ENCODE measurements at places on chromosomes 3 and 15. TPM values are rescaled to one million over a fixed set of nuclear protein-coding genes. Genes with fewer than 3 reads are reported as not detected.

CCK gene
- not detected for total RNA-seq

CGNL1 gene
- 0.11 TPM for total RNA-seq

MEGF11 gene
- total RNA-seq, result not detected

SLC6A11 gene
- total RNA-seq, result not detected

SCN5A gene
- 0.02 TPM for total RNA-seq

GNAT1 gene
- total RNA-seq, result not detected

CCR4 gene
- total RNA-seq, result 0.17 TPM

DNAJA4 gene
- total RNA-seq, result 18.8 TPM

FOXB1 gene
- not detected for total RNA-seq

SLC9C1 gene
- total RNA-seq, result 0.24 TPM

SLC7A14 gene
- total RNA-seq, result not detected

GOLGA6L7 gene
- total RNA-seq, result not detected

ILDR1 gene
- total RNA-seq, result 1.4 TPM

CAMP gene
- total RNA-seq, result 0.29 TPM

P2RY1 gene
- 0.20 TPM for total RNA-seq

C2CD4A gene
- total RNA-seq, result not detected

GPR149 gene
- total RNA-seq, result not detected

CPN2 gene
- not detected for total RNA-seq

ADGRG7 gene
- total RNA-seq, result not detected

ADAMTS17 gene
- not detected for total RNA-seq

DNA sequence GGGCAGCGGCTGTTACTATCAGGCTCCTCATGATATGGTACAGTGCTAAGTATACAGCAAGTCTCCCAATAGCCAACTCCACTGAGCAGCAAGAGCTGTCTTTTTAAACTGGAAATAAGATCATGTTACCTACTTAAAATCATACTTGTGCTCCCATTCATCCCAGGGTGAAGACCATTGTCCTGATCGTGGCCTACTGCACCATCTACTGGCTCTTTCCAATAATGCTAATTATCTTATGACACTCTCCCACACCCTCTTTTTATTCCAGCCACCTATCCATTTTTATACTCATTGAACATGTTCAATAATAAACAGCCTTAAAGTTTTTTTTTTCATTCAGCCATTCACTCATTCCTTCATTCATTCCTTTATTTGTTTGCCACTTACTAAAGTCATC lies 117.7 kb downstream of the GBE1 start:
- no peak for DNase-seq

- DNase-seq, result no peak
Measured at GRCh38 chr3:64977308-64978100, 289.7 kb upstream of the ADAMTS9 start.

DNA sequence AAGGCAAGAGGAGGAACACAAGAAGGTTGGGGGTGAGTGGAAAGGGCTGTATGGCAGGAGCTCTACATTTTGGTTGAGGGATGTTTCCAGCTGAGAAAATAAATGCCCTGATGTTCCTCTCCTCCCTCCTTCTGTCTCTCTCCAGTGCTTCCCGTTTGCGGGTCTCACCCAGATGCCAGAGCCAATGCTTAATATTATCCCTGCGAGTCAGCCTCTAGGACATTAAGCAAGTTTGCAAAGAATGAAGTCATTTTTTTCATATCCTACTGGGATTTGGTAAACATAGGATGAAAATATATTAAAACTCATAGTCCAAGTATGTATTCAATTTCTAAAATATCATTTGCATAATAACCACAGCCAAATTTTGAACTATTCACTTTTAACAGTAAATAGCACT lies 295.9 kb downstream of the CADM2 start:
- DNase-seq, result no peak

DNA sequence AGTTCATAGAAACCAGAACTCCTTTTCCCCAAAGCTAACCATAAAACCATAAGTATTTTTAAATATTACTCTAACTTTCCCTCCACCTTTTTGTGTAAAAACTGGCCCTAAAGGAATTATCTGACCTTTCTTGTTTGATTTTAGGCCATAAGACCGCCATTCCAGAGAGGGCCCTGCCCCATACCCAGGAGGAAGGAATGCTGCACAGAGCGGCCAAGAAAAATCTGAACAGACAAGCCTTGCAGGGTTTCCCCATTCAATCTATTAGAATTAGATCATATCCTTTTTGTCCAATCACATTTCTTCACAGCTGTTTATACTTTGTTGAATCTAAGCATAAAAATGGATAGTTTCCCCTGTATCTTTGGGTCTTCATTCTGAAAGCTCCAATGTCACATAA lies 97.1 kb downstream of the B3GALNT1 start:
- no peak for DNase-seq

- no peak for DNase-seq
Measured at GRCh38 chr3:15315003-15315402, 17.4 kb downstream of the SH3BP5 start.

DNA sequence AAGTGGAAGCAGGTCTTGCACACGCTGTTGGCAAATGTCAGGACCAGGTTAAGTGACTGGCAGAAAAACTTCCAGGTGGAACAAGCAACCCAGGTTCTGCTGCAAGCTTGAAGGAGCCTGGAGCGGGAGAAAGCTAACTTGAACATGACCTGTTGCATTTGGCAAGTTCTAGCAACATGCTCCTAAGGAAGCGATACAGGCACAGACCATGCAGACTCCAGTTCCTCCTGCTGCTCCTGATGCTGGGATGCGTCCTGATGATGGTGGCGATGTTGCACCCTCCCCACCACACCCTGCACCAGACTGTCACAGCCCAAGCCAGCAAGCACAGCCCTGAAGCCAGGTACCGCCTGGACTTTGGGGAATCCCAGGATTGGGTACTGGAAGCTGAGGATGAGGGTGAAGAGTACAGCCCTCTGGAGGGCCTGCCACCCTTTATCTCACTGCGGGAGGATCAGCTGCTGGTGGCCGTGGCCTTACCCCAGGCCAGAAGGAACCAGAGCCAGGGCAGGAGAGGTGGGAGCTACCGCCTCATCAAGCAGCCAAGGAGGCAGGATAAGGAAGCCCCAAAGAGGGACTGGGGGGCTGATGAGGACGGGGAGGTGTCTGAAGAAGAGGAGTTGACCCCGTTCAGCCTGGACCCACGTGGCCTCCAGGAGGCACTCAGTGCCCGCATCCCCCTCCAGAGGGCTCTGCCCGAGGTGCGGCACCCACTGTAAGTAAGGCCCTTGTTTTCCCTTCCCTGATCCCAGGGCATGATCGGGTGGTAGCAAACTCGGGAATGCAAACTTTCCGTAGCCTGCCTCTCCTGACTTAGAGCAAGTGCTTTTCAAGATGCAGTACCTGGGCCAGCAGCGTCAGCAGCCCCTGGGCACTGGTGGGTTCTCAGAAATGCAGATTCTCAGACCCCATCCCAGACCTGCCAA lies 759 bp downstream of the GALNT15 start:
- DNase-seq, result no peak

GRCh38 chr15:70060993-70061305 lies 36.8 kb downstream of the TLE3 start:
- DNase-seq, result no peak

DNA sequence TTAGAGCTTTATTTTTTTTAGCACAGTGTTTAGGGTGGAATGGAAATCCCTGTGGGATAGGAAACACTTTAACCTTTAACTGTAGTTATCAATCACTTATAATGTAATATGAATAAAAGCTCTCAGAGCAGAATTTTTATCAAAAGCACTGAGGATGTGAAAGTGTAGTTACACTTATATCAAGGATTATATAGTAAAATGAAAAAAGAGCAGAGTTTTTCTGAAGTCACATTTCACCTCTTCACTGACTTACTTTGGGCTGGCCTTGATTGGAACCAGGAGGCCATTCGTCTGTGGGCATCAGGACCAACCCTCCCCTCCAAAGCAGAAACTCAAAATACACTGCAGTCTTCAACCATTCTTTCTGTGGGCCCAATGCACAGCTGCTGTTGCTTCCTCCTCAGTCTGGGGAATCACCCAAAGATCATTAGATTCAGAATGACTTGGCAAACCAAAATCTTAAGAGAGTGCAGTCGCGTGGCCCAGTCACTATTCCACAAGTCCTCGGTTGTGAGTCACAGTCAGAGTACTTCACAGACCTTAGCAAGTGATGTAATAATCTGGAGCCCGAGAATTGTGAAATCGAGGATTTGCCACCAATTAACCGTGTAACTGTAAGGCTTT lies 132.6 kb upstream of the COL8A1 start:
- DNase-seq, result no peak

- no peak for DNase-seq
Measured at GRCh38 chr15:52523192-52523591, 5.5 kb downstream of the MYO5A start.

DNA sequence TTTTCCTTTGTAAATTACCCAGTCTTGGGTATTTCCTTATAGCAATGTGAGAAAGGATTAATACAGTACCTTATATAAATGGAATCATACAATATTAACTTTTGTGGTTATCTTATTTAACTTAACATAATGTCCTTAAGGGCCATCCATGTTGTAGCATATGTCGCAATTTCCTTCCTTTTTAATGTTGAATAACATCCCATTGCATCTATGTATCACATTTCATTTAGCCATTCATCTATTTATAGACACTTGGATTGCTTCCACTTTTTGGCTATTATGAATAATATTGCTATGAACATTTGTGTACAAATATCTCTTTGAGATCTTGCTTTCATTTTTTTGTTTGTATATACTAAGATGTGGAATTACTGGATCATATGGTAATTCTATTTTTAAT lies 342.2 kb downstream of the PDCD6IP start:
- no peak for DNase-seq

- no peak for DNase-seq
Measured at GRCh38 chr15:70517194-70517590, 246.2 kb downstream of the UACA start.

GRCh38 chr15:84600331-84600686 lies 500 bp upstream of the ZSCAN2 start:
- no peak for DNase-seq

DNA sequence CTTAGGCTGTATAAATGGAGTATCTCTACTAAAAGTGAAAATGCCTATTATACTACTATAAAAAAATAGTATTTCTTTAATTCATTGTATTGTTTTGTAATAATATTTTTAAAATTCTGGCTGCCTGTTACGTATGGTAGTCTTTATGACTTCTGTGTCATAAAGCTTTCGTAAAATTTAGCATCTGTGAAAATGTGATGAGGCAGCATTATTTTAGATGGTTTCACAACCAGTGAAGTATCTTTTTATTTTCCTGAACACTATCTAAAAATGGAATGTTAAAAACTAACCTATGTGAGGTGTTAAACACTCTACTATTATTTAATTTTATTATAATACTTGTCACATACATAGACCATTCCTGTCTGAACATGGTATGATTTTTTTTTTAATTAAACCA lies 46.2 kb downstream of the LRCH3 start:
- DNase-seq, result no peak

DNA sequence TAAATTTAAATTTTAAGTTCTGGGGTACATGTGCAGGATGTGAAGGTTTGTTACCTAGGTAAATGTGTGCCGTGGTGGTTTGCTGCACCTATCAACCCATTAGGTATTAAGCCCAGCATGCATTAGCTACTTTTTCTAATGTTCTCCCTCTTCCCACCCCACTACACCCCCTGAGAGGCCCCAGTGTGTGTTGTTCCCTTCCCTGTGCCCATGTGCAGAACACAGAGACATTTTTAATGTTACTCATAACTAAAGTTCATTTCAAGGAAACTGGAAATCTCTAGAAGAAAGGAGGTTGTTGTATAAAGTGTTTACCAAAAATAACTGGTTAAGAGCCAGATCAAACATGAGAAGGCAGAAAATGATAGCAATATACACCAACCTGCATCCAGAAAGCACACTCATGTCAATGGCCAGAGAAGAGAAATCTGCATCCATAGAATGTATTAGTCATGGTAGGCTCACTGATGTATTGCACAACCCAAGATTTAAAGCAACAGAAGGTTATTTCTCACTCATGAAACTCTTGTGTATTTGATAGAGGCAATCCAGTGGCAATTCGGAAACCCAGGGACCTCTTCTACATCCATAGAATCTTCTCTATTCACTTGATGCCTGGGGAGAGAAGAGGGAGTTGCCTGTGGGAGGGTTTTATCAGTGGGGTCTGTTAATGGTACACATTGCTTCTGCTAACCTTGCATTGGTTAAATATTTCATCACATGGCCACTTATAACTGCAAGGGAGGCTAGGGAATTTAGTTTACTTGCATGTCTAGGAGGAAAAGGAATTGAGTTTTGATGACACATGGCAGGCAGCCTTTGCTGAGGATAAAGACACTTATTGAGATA lies 321.9 kb upstream of the RASGRP1 start:
- no peak for DNase-seq

GRCh38 chr15:55016225-55016624 lies 180.5 kb downstream of the RSL24D1 start:
- DNase-seq, result no peak

DNA sequence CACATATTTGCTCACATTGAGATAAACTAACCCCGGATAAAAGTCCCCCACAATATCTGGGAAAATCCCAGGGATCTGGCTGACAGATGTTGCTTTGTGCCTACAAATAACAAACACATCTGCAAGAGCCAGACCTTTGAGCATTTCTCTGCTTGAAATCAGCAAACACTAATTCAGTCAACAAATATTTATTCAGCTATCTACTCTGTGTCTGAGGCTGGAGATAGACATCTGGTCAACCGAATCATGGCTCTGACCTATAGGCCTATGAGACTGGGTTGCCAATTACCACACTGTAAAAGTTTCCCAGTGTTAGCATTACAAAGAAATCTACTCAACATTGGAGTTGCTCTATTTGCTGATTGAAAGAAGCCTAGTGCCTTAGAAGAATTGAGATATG lies 201.1 kb upstream of the CADPS start:
- no peak for DNase-seq

GRCh38 chr15:69559440-69560190 lies 107.0 kb downstream of the RPLP1 start:
- no peak for DNase-seq

- no peak for DNase-seq
Measured at GRCh38 chr3:44419923-44420650, 57.4 kb downstream of the ZNF445 start.

GRCh38 chr3:193928354-193929209 lies 207.4 kb upstream of the HES1 start:
- no peak for DNase-seq

DNA sequence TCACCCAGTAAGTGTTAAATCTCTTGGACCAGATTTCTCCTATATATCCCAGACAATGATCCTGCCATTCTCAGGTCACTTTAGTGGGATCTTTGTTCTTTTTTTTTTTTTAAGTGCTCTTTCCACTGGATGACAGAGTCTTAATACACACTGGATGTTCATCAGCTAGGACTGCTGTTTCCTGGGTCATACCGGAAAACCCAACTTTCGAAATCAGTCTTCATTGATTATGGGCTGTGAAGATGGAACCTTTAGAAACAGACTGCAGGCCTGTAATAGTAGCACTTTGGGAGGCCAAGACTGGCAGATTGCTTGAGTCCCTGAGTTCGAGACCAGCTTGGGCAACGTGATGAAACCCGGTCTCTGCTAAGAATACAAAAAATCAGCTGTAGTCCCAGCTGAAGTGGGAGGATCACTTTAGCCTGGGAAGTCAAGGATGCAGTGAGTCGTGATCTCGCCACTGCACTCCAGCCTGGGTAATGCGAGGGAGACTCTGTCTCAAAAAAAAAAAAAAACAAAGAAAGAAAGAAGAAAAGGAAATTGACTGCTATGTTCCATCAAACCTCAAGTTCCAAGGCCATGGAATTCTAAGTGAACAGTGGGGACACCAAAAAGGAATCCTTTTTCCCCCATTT lies 2.3 kb downstream of the EOGT start:
- no peak for DNase-seq

GRCh38 chr3:56389183-56389830 lies 79.0 kb downstream of the ERC2 start:
- DNase-seq, result no peak

- no peak for DNase-seq
Measured at GRCh38 chr3:99666201-99666600, 27.8 kb downstream of the COL8A1 start.

GRCh38 chr3:195084746-195085145 lies 186.2 kb downstream of the XXYLT1 start:
- no peak for DNase-seq
